ENCODE measurements at places on chromosomes 3 and 15.

- DNase-seq: no peak
Observed at GRCh38 chr15:88844749-88845386, 41.6 kb downstream of the ACAN start.

DNA sequence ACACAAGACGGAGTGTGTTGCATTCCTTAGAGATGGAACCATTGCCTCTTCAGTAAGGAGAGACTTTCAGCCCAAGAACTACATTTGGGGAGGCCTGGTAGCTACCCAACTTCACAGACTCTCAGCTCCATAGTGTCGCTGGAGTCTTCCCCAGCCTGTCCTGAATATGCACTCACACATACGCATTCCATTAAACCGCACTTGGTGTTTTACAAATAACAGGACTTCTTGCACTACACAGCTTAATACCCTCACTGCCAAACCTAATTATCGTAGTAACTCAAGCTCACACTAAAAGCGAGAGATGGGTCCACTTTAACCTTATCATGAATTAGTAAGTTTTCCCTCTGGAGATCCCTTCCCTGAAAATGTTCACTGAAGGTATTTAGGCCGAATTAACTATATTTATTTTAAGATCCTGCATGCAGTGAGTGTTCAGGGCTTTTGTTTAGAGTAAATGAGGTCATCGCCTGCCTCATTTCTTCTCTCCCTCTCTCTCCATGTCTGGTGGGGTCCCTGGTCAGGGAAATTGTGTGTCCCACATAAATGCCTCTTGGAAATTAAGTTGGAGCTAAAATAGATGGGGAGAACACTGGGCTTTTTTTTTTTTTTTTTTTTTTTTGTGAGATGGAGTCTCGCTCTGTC is 171.9 kb downstream of the FAM43A start:
- DNase-seq: no peak

DNA sequence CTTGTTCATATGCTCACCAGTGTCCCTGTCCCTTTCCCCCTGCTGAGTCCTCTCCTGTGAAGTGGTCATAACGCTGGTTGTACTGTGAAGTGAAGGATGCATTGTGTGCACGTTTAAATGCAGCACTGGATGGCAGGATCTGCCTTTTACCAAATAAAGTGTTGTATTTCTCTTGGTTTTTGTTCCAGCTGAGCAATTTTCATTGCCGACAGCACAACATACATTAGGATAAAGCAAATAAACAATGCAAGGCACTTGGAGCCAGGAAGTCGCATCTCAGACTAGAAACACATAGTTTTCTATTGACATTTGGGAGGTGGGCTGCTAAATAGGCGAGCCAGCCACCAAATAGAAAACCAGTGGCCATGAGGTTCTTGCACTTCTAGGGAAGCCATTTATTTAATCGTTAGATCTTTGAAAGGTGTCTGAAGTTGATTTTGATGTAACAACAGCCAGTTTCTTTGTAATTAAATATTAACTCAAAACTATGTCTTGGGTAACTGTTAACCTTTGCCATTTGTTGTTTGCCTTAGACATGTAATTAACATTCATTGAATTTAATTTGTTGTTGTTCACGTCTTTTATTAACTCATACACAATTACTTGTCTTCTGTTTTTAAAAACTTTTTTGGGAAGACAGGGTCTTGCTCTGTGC is 185.3 kb downstream of the FNDC3B start:
- DNase-seq: no peak

DNA sequence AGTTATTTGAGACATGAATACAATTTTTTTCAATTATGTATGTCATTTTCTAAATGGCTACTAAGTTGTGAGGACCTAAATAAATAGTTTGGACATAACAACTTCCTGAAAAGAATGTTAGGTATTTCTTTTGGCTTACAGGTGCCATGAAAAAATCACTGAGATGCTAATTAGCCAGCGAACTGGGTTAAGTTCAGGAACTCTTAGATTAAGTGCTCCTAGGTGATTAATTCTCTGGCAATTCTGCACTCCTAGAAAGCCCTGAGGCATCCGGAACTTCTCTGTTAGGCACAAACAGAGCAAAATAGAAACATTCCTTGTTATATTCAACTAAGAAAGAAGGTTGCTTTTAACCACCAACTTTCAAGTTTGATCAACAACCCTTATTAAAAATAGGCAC is 192.3 kb downstream of the STAG1 start:
- no peak for DNase-seq

DNA sequence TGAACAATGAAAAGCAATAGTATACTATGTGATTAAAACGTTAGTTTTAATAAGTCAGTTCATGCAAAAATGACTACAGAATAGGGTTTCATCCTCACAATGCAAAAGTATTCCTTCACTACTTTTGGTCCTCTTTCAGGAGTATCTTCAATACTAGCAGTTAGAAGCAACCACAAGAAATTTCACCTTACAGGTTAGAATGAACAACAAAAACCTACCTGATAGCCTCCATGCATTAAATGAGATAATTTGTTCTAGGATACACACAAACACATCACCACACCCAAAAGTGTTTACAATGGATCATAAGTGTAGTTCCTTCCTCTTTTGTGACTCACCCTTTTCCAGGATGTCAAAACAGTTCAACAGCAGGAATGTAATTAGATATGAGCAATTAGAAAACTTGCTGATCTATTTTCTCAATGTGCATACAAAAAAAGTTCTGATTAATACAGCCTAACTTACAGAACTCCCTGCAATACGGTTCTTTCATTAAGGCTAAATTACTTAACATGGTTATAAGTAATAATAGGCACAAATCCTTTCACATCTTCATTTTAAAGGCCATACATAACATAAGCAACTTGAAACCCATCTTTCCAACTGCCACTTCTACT is 21.6 kb downstream of the UACA start:
- no peak for DNase-seq

DNA sequence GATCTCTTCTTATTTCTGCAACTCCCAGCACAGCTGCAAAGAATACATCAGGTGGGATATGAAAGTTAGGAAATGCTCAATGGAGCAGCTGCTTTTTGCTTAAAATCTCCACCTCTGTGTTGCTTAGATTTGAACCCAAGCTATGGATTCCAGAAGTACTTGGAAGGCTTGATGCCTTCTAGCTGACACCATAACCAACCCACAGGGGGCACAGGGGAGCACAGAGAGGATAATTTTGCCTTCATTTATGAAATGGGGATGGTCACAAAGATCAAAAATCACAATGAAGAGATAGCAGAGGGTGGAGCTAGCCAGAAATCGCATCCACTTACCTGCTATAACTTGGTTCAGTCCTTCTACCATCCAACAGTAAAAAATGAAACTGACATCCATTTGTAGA is 75.7 kb downstream of the DUT start:
- DNase-seq: no peak

GRCh38 chr15:60626669-60627068 is 147.7 kb upstream of the ICE2 start:
- DNase-seq: no peak
